ENCODE measurements at places on chromosomes 4 and X.

DNA sequence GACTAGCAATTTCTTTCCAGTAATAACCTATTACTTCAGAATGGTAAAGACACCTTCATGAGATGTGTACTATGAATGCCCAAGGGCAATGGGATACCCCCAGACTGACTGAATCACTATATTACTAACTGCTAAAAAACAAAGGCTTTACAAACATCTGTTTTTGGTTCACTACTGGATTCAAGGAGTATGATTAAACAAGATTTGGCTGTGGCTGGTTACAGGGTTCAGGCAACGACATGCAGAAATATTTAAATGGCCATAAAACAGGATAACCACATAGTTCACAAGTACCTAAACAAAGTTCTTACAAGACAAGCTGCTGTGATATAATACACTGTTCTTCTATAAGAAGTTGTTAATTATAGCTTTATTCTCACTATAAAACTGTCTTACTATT is 128.2 kb downstream of the FRYL start:
- DNase-seq: no peak

DNA sequence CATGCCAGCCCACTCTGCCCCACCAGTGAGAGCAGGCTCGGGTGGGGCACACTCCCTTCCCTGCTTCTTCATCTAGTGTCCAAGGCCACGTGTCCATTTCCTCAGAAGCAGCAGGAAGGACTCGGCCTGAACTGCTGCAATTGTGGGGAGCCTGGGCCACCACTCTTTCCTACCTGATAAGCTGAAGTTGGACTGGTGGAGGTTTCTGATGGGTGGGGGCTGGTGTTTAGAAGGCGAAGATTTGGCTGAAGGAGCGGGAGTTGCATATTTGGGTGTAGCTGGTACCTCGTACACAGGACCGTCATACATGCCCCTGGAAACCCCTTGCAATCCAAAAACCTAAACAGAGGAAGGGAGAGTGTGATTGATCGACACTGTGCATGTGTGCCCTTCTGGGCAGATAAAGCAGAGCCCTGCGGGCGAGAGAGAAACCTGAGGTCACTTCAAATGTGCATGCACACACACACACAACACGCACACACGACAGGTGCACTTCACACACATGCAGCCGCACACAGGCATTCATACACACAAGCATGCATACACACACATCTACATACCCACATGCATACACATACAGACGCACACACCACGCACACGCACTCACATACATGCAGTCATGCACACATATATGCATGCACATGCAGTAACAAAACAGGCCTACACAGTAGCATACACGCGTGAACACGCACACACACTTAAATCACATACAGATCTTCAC is 67.4 kb downstream of the CRMP1 start:
- DNase-seq: no peak

DNA sequence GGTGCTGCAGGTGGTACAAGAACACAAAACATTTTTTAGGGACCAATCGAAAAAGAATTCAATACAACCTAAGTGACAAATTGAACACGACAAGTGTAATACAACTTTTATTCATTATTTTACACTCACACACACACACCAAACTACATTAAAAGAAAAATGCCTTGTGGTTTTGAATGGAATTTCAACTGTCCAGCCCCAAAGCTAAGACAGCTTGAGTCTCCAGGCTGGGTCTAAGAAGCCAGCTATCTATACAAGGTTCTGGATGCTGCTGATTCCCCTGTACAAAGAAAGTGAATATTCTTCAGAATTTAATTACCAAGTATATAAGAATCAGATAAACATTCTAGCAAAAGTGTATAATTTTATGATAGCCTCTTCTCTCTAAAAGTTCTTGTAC is 118.2 kb downstream of the PPP3CA start:
- no peak for DNase-seq

GRCh38 chr4:74953647-74954046 is 20.7 kb downstream of the PARM1 start:
- no peak for DNase-seq

DNA sequence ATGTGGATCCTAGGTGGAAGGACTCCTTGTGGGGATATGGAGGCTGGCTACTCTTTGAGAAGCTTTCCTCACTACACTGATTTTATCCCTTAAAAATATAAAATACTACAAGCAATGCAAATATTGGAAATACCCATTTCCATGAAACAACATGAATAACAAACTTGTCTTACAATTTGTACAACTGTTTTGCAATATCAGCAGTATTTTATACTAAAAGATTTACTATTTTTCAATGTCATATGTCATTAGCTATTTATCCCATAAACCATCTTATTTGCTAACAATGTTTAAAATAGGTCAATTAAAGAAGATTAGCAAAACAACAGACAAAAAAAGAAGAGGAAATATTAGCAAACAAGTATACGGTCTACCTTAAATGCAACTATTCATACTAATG is 1674.1 kb downstream of the PCDH7 start:
- DNase-seq: no peak

DNA sequence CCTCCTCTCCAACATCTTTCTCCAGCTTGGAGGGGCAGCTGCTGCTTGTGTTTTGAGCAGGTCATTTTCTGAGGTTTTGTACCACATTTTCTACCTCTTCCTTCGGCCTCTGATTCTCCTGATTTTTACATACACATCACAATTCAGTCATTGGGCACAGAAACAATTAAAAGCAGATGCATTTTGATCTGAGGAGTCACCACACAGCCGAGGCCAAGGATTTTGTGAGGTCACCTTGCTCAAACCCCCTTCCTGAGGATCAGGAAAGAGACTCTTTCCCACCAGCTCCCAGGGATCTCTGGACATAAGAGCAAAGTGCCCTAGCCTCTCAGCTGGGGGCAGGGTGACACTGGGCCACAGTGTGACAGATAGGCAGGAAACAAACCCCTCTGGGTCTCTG is 5.4 kb upstream of the FATE1 start:
- no peak for DNase-seq

DNA sequence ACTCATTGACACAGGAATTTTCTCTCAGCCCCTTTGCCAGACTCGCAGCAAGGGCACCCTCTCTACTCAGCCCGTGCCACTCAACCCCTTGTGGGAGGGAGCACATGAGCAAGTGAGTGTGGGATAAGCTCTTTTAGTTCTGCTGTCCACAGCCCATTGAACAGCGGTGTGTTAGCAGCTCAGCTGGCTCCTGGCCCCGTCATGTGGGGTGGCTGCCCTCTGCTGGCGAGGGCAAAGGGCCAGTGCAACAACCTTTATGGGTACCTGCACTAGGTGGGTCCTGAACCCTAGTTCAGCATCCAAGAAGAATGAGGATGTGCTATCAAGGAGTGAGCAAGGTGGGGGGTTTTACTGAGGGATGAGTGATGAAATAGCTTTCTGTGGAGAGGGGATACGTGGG is 85.0 kb upstream of the ZNF81 start:
- peak; percentile 10 for DNase-seq

- DNase-seq: no peak
These were observed 1.8 kb downstream of the ATP11C start for GRCh38 chrX:139930916-139931645.
